ENCODE measurements at places on chromosomes 16 and 17.

DNA sequence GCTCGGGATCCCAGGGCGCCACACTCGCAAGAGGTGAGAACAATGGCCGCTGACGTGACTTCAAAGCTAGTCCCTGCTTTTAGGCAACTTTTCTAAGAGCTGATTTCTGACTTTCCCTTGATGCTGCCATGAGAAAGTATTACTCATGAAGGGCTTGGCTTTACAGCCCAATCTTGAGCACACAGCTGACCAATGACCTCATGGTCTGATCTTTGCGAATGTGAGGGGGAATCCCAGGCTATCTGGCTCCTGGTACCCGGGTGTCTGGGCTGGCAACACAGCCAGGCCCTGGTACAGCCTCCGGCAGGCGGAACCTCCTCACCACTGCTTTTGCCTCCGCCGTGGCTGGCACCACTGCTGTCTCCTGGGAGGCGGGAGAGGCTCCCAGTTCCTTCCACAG lies 17.5 kb downstream of the NDUFAF8 start:
- peak; percentile 83 for DNase-seq

DNA sequence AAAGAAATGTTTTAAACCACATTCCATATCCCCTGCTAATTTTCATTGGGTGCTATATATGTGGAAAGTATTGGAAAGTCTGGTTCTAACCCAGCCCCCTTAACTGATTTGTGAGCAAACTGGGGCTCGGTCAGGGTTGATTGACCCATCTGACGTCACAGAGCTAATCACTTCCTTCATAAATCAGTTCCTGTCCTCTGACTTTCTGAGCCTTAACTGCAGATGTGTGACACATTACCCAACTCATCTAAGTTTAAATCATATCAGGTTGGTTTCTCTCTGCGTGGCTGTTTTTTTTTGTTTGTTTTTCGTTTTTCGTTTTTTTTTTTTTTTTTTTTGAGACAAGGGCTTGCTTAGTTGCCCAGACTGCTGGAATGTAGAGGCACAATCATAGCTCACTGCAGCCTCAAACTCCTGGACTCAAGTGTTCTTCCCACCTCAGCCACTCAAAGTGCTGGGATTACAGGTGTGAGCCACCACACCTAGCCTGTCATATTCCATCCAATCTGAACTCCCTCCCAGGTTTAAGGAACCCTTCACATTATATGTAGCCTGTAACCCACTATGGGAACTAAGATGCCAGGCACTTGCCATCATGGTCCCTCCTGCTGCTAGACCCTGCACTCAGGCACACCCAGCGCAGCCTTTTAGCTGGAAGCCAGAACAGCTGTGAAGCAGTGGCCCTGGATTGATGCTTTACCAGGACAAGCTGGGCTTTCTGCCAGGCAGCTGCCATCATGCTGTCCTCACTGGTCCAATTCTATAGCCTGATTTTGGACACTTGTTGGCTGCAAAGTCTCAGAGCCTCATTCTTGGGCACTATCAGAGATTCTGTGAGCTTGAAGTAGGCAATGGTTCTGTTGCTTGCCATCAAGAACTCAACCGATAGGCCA lies 6.9 kb upstream of the BPTF start:
- no peak for DNase-seq

DNA sequence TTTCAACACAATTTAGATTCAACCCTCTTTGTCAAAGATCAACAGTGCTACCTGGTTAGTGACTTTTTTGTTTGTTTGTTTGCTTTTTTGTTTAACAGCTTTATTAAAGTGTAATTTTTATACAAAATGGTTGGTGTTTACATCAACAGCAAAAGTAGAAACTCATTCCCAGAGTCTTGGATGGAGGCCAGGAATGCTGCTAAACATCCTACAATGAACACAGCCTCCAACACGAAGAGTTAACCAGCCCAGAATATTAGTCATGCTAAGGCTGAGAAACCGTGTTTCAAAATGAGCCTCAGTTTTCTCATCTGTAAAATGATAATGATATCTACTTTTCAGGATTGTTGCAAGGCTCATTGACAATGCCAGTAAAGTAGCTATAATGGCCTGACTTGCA lies 211.0 kb upstream of the MAF start:
- DNase-seq = no peak

DNA sequence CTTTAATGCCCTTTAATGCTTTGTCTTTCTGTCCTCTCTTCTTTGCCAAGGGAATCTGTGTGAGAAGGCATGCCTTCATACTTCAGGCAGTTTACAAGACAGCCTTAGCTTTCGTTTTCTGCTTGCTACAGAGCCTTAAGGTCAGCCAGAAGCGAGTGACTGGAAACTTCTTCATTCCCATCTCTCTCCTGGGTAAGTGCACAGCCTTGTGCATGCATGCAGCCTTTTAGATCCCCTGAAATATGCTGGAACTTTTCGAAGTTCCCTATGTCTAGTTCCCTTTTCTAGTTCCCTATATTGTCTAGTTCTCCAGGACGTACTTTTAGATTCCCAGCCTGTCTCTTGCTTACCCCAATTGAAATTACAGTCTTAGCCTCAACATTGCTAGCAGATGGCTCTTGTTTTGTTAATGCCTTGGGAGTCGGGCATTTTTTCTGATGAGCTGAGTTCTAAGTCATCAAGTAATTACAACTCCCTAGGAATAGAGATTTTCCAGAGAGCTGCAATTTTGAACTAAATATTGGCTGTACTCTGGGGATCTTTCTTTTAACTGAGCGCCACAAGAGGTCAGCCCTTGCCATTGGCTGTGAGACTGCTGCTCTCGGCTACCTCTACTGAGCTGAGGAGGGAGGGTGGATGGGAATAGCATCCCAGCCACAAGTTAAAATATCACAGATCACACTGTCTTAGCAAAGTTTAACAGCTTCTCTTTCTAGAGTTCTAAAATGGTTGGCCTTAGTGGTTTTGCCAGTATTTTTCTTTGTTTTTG lies 22.7 kb upstream of the PPM1D start:
- peak; percentile 47 for DNase-seq

DNA sequence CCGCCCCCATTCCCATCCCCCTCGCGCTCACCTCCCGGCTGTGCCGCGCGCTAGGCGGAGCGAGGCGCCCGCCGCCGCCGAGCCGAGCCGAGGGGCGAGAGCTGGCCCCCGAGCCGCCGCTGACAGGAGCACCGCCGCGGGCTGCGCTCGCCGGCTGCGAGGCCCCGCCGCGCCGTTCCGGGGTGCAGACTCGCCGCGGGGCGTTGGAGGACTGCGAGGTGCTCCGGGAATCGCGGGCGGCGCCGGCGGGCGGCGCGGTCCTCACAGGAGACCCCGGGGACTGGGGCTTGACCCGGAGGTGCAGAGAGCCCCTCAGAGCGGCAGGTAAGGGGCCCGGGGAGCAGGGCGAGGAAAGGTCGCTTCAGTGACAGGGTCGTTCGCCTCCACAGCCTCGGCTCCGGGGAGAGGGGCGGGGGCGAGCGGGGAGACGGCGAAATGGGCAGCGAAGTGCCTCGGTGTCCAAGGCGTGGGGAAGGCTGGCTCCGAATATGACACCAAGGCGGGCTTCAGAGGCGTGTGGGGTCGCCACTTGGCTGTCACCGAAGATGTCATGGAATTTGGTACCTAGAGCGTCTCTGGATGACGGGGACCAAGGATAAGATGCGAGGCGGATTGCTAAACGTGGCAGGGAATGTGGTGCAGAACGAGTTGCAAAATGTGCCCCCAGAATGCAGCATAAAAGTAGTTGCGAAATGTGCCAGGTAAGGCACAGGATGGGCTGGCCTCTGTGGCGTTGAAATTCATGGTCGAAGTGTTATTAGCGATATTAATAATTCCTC lies 580 bp downstream of the TANC2 start:
- peak; percentile 45 for DNase-seq

DNA sequence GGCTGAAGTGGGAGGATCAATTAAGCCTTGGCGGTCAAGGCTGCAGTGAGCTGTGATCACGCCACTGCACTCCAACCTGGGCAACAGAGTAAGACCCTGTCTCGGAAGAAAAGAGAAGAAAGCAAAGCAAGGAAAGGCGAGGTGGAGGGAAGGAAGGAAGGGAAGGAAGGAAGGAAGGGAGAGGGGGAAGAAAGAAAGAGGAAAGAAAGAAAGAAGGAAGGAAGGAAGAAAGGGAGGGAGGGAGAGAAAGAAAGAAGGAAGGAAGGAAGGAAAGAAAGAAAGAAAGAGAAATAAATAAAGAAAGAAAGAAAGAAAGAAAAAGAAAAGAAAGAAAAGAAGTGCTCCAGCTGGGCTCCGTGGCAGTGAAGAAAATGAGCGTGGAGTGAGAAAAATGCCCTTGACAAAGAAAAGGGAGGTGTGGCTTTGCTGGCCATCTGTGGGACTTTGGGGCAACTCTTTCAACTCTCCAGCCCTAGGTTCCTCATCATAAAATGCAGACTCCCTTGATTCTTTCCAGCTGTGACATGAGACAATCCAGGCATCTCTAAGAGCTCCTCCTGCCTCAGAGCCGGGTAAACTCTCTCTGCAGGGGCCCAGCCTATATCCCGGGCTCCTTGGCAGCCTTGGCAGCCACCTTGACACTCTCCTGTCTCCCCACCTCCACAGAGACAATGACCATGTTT lies 2.4 kb downstream of the GSDMA start:
- no peak for DNase-seq

DNA sequence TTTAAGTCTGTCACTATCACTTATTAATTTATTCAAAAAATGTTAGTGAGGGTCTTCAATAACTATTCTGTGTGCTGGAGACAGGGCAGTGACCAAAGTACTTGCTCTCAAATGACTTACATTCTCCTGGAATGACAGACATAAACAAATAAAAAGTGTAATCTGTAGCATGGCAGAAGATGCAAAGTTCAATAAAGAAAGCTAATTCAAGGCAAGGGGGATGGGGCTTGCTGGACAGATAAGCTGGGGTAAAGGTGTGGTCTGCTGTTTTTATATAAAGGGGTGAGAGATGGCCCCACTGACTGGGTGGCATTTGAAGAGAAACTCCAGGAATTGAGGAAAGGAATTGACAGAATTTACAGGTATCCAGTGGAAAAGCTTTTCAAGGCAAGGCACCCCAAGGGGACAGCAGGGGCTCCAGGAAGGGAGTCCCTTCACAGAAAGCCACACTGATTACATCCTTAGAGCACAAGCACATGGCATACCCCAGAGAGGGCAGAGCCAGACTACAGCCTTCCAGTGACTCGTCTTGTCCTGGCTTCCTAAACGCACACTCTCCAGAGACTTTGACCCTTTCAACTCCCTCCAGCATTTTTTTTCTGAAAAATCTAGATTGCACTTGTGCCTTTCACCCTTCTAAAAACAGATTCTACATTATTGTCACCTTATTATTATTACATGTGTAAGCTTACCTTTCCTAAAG lies 123.7 kb upstream of the HS3ST3A1 start:
- DNase-seq = peak; percentile 55
